Activated CD4-positive, alpha-beta T cell treated with anti-CD3 and anti-CD28 coated beads, Interleukin-2, amount 10 ng/mL, durations not matched to agents 24 days and 14 days (primary cell): ENCODE measurements at places on chromosomes 3 and 15. TPM values are rescaled to one million over a fixed set of nuclear protein-coding genes. Genes with fewer than 3 reads are reported as not detected.

NUP210 gene
- total RNA-seq: 164 and 169 TPM in 2 replicates

TEX55 gene
- total RNA-seq: not detected in 2 replicates

DUOXA2 gene
- total RNA-seq: not detected in 2 replicates

MAP6D1 gene
- total RNA-seq: 1.4 and 2.1 TPM in 2 replicates

MUC13 gene
- not detected in 2 replicates for total RNA-seq

LRRIQ4 gene
- 0.09 and 0.21 TPM in 2 replicates for total RNA-seq

IQCF5 gene
- total RNA-seq: not detected in 2 replicates

GRCh38 chr3:169914321-169914720 lies 2.9 kb downstream of the SAMD7 start:
- no peak for DNase-seq

- DNase-seq: peak; percentile 29
These were observed 236.4 kb downstream of the PDCD6IP start for GRCh38 chr3:34034840-34035239.

DNA sequence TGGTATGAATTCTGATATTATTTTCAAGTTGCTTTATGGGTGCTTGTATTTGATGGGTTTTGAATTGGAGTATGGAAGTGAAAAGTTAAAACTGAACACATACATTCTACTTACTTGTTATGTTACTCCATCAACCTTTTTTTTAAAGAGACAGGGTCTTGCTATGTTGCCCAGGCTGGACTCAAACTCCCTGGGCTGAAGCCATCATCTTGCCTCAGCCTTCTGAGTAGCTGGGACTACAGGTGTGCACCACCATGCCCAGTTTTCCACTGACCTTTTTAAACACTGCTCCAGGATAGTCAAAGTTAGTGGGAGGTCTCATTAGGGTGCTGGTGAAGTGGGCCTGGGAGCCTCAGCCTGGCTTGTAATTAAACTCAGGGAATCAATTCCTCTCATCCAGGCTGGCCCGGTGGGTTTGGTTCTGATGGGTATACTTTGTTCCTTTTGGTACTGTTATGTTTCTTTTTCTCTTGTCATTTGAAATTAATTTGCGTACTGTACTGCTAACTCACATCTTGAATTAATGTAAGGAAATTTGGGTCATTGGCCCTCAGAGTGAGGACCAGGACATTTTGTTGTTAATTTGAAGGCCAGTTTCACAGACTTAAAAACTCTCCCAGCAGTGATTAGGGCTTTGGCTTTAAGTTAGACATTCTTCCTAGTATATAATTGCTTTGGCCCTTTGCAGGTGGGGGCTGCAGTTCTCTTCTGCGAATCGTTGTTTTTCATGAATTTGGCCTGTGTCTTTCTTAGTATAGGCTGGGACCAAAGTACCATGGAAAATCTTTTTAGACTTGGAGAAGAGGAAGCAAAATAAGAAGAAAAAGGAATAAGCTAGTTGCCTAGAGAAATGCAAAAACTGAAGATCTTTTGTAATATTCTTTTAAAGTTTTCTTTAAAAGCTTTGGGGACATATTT lies 66.9 kb downstream of the FNDC3B start:
- DNase-seq: peak; percentile 63

- no peak for DNase-seq
These were observed 635.4 kb upstream of the NECTIN3 start for GRCh38 chr3:110436209-110436608.

DNA sequence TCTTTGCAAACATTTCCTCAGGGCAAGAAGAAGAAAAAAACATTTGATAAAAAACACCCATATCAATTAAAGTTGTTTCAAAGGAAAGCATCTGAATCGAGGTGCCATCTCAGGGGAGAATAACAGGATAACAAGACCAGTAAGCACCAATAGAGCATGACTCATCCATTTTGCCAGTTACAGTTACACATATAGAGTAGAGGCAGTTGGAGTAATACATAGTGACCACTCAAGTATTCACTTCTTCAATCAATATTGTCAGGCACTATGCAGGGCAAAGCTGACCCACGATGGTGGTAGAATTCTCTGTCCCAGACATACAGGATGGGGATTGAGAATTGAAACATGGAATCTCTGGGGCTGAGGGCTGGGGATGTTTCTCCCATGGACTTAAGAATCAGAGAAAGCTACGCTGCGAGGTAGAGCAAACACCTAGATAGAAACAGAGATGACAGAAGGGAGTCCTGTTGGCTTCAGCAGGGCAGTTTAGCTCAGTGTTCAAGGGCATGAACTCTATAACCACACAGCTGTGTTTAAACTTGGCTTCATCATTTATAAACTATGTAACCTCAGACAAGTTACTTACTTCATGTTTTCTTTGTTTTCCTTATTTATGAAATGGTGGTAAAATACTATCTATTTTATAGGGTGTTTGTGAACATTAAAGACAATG lies 186.4 kb upstream of the NANOGP8 start:
- no peak for DNase-seq

DNA sequence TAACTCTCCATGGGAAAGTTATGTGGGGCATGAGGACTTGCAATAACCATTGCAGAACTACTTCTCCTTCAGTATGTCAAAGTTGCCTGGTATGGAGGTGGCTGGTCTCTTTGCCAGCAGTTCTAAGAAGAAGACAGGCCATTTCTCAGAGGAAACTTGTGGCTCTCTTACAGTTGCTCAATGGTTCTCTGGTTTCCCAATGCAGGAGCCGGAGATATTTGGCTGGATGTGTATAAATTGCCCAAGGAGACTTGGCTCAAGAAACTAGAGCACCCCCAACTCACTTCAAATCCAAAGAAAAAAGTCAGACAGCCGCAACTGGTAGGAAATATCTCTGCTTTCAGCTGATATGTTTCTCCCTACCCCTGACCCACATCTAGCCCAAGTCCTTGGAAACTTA lies 24.2 kb downstream of the WDR93 start:
- no peak for DNase-seq

DNA sequence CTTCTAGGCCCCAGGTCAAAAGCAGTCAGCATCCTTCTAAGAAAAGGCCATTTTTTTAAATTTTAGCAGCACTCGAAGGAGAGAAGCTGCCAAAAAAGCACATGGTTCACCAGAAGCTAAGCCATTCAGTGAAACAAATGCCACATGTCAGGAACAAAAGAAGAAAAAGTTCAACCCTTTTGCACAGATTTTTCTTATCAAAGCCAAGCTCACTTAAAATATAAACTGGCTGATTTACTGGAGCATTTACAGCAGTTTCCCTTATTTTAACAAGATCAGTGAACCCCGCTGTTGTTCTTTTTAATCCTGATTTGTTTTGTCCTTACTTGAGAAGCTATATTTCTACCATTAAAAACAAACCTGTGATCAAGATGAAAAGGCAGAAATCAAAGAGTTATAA lies 46.5 kb upstream of the SYNPR start:
- DNase-seq: no peak

DNA sequence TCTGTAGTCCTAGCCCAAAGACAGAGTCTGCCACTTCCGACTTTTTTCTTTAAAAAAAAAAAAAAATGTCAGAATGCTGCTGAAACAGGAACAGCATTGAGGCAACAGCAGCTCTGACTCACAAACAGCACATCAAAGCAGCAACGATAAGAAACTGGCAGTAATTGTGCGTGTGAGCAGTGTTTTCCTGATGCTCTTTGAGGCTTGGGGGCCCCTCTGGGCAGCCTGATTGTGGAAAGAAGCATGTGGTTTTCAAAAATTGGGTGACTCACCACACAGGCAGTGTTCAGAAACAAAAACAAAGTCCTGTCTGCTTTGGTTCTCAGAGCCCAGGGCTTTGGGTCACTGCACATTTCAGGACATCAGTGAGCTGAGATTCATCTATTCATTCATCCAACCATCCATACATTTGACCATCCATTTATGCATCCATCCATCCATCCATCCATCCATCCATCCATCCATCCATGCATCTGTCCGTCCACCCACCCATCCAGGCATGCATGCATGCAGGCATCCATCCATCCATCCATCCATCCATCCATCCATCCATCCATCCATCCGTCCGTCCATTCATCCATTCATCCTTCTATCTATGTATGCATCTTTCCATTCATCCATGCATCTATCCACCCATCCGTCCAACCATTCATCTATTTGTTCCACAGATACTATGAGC lies 308.4 kb downstream of the RPLP1 start:
- DNase-seq: peak; percentile 95

DNA sequence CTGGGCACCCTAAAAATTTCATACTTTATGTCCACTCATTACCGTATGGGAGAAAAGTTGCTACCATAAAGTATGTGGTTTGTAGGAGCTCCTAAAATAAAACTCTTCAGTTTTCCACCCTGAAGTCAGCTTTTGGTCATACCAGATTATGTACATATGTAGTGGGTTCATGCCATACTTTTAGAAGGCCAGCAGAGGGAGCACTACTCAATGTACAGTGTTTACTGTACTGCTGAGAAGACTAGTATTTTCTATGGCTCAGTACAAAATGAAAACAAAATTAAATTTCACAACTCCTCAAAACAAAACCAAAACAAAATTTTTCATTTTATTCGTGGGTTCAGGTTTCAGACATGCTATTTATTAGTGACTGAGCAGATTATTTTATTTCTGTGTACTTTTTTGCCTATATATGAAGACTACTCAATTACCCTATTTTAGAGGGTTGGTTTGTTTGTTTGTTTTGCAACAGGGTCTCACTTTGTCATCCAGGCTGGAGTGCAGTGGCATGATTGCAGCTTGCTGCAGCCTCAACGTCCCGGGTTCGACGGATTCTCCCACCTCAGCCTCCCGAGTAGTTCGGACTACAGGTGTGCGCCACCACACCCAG lies 24.3 kb downstream of the NXPE3 start:
- peak; percentile 90 for DNase-seq

DNA sequence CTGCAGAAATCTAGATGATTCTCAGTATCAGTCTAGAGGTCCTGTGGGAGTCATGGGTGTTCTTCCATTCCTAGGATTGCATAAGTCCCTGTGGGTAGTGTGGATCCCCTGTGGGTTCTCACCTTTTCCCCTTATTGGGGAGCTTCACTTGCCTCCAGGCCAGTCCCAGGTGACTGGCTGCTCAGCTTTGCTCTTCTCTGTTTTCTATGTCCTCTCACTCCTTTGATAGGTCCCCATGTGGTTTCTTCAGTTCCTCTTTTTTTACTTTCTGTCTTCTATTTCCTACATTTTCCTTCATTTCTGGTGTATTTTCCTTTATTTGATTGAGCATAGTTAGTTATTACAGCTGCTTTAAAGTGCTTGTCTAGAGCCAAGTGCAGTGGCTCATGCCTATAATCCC lies 10.9 kb downstream of the TEX55 start:
- DNase-seq: no peak

DNA sequence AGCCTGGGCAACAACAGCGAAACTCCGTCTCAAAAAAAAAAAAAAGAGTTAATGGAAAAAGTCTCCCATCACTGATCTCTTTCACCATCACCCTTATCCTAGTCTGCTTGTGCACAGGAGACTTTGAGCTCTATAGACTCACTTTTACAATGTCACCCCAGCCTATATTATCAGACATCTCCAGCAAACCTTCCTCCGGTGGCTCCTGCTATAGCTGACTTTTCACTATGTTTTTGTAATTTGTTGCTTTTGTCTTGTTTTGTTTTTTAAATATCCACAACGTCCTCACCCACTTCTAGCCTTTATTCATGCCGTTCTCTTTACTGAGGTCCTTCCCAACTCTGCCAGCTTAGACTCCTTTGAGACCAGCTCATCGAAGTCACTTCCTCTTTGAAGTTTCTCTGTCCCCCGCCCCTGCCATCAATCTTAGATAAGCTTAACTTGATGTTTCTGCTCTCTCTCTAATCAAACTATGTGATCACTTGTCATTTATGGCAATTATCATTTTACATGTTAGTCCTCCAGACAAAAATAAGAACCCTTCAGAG lies 82.7 kb upstream of the CHD2 start:
- peak; percentile 74 for DNase-seq

DNA sequence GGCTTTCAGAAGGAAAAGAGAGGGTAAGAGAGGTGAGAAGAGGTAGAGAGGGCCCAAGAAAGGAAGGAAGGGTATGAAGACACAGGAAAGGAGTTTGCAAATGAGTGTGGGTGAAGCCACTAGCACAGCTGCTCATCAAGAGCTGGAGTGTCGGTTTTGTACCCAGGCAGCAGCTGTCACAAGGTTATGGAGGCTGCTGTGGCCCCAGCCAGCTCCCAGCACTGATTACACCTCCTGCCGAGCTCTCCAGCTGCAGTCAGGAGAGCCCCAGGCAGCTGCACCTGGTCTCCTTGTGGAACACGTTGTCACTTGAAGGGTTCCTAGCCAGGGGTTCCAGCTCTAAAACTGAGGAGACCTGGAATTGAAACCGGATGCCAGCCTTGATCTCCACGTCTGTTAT lies 60.4 kb upstream of the CHD2 start:
- DNase-seq: peak; percentile 71

DNA sequence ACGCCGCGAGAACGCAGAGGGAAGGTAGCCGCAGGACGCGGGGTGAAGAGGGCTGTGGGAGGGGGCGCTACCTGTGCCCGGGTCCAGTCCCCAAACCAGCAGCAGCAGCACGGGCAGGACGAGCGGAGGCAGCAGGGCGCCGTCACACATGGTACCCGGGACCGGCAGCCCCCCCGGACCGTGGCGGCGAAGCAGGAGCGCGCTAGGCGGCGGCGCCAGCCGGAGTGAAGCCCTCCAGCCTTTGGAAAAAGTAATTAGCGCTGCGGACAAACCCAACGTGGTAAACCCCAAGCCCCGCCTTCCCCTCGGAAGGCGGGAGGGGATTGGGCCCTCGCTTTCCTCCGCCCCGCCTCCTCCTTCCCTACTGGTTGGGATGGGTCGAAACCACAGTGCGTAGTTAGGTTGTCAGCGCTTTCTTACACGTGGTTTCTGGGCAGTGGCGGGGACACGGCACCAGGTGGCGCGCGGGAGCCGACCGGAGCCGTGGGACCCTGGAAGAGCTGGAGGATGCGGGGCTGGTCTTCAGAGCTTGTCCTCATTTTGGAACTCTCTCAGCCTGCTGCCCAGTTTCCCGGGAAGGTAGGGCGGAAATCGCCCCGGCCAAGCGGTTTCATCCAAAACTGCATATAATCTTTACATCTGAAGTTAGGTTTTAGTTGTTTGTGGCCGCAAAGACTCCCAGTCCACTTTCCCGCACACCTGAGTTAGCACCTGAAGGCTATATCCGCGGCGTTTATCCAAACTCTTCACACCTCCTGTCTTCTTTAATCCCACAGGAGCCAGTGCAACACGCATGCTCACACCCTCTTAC lies at the start of gene ADAMTS17:
ADAMTS17 (minus strand) TSS at position 226 of the 811 bp plus-strand sequence; CDS start at position 150, 76 bp downstream.
- peak; percentile 98 for DNase-seq

GRCh38 chr3:168095611-168096209 lies at the start of gene GOLIM4:
GOLIM4 (minus strand) TSS chr3:168095924; CDS start chr3:168095285, 639 bp downstream.
- peak; percentile 86 for DNase-seq
